ENCODE measurements at places on chromosomes 2 and 18.

GRCh38 chr2:199602271-199602895, 144.6 kb upstream of the SATB2 start:
- DNase-seq, result no peak

- DNase-seq, result no peak
These were observed 69.0 kb upstream of the DSG1 start for GRCh38 chr18:31248783-31249521.

GRCh38 chr2:215811003-215811402, 202.3 kb downstream of the MREG start:
- DNase-seq, result no peak

DNA sequence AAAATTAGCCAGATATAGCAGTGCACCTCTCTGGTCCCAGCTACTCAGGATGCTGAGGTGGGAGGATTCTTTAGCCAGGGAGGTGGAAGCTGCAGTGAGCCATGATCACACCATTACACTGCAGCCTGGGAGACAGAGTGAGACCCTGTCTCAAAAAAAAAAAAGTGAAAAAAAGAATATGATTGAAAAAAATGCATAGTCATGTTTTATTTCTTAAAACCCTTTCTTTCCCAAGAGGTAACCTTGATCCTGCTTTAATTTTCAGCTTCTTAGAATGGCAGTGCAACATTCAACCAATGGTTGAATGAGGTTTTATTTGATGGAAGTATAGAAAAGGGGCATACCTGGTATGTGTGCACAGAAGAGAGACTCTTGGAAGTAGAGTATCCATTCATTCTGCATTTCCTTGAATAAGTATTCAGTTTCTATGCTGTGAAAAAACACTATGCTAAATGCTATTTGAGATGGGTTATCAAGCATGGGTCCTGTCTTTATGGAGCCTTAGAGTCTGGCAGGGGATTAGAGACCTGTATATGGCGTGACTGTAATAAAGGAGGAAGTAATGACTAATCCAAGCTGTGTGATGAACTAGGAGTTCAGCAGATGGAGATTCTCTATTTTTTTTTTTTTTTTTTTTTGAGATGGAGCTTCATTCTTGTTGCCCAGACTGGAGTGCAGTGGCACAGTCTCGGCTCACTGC, 146.3 kb downstream of the WDSUB1 start:
- DNase-seq, result no peak

GRCh38 chr2:159449504-159450124, 163.1 kb upstream of the WDSUB1 start:
- no peak for DNase-seq
